ENCODE measurements at places on chromosomes 11 and 22.

GRCh38 chr11:128477811-128478210, 109.5 kb downstream of the ETS1 start:
- ATAC-seq: no peak

DNA sequence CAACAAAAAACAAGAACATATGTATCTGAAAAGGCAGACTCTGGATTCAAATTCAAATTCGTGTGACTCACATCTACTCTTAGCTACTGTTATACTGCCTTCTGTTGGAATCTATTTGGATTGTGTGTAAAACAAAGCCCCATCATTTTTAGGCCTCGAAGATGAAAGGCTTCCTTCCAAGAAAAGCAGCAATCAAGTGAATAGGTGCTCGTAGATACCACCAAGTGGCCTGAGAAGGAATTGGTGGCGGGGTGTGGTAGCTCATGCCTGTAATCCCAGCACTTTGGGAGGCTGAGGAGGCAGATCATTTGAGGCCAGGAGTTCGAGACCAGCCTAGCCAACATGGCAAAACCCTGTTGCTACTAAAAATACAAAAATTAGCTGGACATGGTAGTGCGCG, 4.2 kb downstream of the GRAMD1B start:
- ATAC-seq: no peak

DNA sequence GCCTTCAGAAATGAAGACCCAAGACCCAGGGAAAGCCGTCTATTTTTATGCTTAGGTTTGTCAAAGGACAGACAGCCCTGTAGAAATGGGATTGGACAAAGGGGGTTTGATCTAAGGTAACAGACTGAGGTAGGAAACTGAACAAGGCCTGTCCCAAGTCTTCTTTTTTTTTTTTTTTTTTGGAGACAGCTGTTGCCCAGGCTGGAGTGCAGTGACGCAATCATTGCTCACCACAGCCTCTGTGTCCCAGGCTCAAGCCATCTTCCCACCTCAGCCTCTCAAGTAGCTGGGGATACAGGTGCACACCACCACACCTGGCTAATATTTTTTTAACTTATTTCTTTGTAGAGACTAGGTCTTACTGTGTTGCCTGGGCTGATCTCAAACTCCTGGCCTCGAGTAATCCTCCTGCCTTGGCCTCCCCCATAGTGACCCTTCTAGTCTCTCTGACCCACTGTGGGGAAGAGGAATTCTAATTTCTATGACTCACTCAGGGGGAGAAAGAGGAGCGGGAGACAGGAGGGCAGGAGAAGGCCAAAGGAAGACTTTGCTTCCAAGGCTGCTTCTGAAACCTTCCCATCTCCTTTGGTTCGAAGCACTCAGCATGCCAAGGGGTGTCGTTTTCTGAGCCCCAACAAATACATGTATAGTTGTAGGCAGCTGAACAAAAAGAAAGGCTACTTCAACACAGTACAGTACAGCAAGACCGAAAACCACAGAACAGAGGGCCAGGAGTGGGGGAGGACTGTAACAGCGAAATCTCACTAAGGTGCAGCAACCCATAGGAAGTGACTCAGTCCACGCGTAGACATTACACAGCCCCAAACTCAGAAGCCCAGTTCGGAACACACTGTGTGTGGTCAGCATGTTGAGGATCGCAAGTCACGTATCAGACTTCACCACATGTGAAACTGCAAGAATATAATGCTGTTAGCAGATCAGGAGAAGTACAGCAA, 872 bp downstream of the TMA7B start:
- no peak for ATAC-seq

DNA sequence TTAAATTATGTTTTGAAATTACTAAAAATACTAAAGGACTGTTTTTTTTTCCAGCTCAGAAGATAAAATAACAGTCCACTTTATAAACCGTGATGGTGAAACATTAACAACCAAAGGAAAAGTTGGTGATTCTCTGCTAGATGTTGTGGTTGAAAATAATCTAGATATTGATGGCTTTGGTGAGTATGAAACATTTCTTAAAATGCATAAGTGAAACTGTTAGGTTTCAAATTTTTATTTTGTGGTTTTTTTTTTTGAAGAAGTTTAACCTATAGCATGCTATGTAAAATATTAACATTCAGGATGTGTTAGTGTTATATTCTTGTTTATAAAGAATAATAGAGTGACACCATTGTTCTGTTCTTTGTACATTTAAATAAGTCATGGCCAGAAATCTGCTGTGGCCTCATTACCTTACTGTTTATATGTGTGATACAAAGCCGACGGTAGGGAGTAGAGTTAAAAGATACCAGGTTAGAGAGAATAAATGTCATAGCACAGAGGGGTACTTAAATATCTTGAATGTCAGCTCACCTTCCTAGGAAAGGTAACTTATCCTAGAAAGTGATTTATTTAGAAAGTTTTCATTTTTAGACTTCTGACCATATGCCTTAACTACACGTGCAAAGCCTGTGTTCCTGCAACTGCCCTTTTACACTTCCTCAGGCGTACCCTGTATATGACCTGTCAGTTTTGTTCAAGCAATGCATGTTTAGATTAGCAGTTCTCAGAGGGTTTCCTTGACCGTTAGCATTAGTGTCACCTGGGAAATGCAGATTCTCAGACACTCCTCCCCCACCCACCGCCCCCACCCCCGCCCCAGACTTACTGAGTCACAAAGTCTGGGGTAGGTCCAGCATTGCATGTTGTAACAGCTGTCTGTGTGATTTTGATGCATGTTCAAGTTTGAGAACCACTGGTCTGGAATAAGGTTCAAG, 6.3 kb downstream of the FDX1 start:
- no peak for ATAC-seq

GRCh38 chr11:93939084-93939760, 81.9 kb upstream of the HEPHL1 start:
- ATAC-seq: no peak
